ENCODE measurements at places on chromosomes 7 and 10. TPM values are rescaled to one million over a fixed set of nuclear protein-coding genes. Genes with fewer than 3 reads are reported as not detected.

The ADAM22 gene
- 14.0 TPM for total RNA-seq

The AKR1E2 gene
- total RNA-seq, result 2.0 TPM

The CNTNAP2 gene
- not detected for total RNA-seq

The KLF14 gene
- not detected for total RNA-seq

The MACC1 gene
- total RNA-seq, result 48.4 TPM

The GTPBP4 gene
- total RNA-seq, result 62.5 TPM

The ATOH7 gene
- total RNA-seq, result not detected

The VPS37D gene
- total RNA-seq, result 12.4 TPM

The HOXA5 gene
- total RNA-seq, result 0.63 TPM

The KLLN gene
- total RNA-seq, result 0.57 TPM

The BRAF gene
- 45.0 TPM for total RNA-seq

The C1GALT1 gene
- 44.7 TPM for total RNA-seq

The ITIH5 gene
- not detected for total RNA-seq

The IFIT1B gene
- not detected for total RNA-seq

The INA gene
- total RNA-seq, result 20.9 TPM

GRCh38 chr7:20596653-20597052, 18.8 kb upstream of the ABCB5 start:
- no peak for DNase-seq

DNA sequence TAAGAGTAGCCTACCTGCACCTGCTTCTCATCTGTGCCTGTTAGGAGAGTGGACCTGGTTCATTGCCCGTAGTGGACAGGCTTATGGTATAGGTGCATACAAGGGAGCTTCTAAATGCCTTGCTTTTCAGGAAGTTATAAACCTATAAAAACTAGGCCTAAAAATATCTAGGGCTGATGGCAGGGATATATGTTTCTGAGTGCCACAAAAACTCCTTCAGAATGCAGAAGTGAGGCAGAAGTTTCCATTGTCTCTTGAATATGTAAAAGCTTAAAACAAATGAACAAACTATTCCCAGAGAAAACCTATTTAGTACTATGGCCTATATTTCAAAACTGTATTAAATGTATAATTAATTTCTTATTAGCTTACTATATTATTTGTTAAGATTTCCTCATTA, 91.8 kb downstream of the RNLS start:
- DNase-seq, result no peak

DNA sequence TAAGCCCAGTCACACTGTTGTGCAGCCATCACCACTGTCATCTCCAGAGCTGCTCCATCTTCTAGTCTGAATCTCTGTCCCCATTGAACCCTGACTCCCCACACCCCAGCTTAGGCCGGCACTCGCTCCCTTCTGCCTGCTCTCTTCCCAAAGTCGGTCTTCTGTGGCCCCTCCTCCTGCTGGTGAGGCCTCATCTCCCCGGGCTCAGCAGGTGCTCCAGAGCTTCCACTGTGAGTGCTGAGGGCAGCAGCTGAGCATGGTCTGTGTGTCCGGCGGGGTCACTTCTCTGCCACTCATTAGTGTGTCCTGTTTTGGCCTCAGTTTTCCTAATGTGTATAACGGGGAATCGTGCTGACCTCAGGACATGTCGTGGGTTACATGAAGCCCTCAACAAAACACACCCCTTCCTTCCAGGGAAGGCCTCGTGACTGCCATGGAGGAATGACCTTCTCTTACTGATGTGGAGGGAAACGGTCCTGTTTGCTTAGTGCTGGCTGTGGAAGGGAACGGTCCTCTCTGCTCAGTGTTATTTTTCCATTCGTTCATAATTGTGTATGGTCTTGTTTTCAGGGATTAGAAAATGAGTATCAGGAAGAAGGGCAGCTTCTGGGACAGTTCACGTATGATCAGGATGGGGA, 4.3 kb upstream of the GET4 start:
- no peak for DNase-seq

DNA sequence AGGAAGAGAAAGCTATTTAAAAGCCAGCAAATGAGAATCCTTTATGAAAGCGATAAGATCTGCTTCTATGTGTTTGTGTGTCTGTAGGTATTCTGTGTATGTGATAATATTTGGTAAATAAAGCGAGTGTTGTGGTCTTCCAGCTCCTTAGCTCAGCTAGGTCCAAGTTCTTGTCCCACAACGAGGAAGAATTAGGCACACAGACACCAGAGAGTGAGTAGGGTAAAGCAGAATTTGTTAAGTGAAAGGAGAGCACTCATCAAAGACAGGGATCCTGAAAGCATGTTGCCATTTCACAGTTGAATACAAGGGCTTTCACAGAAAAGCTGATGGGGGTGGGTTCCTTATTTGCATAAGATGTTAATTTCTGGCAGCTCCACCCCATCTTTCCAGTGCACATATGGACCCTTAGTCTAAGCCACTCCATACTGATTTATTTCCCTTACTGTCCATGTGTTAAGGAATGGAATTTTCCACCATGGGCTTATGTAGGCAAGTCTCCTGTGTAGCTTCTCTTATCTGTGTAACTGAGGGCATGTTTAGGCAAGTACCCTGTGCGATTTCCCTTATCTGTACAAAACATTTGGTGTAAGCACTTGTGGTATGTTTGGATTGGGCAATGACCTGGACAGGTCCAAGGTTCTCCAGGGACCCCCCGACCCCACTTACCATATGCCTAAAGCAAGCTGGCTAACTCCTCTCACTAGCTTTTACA, 165.9 kb upstream of the VIPR2 start:
- no peak for DNase-seq

DNA sequence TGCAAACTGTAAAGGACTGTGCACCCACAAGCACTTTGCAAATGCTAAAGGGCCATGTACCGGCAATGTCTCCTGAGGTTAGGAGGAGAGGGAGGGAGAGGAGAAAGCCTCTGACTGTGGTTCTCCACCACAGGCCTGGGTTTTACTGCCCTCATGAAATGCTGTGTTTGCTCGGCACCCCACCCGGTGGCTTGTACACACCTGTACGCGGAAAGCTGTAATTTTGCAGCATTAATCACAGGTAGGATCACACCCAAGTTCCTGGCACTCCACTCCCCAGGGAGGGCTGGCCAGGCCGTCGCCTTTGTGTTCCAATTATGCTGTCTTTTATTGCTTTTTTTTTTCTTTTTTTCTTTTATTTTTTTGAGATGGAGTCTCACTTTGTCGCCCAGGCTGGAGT, 78.5 kb upstream of the MYL10 start:
- no peak for DNase-seq

DNA sequence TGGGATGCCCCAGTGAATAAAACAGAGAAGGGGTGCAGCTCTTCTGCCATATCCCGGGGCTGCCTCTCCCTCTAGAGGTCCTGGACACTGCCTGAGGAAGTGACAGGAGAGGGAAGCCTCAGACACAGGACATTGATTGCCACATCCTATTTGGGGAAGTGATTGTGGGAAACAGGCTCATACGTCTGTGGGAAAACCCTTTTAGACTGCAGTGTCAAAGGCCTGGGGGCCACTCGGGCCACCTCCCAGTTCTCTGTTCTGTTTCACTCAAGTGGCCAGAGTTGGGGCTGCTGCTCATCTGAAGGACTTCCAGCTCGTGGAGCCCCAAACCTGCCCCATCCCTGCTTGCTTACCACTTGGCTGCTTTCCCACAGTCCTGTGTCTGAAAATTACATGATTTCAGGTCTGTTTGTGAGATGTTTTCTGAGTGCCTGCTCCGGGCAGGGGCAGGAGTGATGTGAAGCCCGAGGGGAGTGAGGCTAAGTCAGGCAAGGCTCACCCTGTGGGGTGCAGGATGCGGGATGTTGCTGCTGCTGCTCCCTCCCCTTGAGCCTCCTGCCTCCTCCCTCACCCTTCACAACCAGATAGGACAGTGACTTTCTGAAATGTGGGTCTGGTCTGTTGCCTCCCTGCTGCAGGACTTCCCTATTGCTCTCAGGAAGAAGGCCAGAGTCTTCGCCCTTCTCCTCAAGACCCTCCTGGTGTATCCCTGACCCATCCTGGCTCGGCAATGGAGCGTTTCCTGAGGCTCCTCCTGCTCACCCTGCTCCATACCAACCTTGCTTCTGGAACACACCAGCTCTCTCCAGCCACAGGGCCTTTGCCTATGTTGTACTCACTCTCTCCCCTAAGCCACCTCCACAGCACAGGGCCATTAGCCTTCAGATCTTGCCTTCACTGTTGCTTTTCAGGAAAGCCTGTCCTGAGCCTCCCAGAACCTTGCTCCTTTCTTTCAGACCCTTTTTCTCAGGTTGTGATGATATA, 58.4 kb downstream of the NEURL1 start:
- DNase-seq, result no peak

DNA sequence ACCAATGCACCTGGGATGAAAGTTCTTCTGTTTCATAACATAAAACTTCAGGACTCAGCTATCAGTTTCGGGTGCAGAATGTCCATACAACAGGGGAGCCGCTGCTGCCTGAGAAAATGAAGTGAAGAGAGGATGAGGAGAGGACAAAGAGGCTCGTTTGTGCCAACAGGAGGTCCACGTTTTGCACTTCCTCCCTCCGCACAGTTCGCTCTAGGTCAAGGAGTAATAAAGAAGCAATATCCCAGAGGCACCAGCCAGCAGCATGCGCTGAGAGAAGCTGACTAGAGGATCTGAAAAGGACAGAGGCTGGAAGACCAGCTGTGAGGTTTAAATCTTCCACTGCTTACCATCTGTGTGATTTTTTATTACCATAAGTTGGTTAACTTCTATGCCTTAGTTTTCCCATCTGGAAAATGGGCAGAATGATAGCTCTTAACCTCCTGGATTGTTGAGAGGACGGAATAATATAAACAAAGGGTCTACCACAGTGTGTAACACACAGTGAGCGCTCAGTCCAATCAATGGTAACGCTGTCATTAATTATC, 709 bp downstream of the GPAM start:
- no peak for DNase-seq

- no peak for DNase-seq
These were observed 651 bp upstream of the ARPC1A start for GRCh38 chr7:99325001-99325493.

- DNase-seq, result no peak
These were observed 129.1 kb upstream of the BTBD16 start for GRCh38 chr10:122141821-122142640.

- DNase-seq, result no peak
These were observed 5.6 kb upstream of the MTG1 start for GRCh38 chr10:133388236-133388972.

- DNase-seq, result no peak
These were observed 208.7 kb downstream of the EMX2 start for GRCh38 chr10:117751259-117751658.

GRCh38 chr10:107340326-107340725, 175.8 kb upstream of the SORCS1 start:
- no peak for DNase-seq

DNA sequence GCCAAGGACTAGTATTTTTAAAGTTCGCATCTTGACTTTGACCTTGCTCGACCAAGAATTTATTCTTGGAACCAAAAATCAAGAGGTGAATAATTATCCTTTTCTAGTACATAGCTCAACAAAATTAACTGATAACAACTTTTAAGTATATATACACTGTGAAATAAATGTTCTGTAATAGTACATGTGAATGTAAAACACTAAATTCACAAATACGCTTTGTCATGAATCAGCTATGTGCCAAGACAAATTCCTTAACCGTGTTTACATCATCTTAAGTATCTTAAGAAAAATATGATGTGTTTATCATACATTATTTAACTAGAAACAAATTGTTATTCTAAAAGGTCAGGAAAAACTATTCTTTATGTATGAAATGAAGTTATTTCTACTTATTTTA, 83.3 kb downstream of the CUL2 start:
- no peak for DNase-seq

GRCh38 chr7:88545663-88546062, 213.8 kb upstream of the ZNF804B start:
- no peak for DNase-seq

GRCh38 chr7:128121711-128122530, 90.7 kb upstream of the LRRC4 start:
- DNase-seq, result no peak

- no peak for DNase-seq
These were observed 52.9 kb downstream of the NRAP start for GRCh38 chr10:113610631-113611601.

DNA sequence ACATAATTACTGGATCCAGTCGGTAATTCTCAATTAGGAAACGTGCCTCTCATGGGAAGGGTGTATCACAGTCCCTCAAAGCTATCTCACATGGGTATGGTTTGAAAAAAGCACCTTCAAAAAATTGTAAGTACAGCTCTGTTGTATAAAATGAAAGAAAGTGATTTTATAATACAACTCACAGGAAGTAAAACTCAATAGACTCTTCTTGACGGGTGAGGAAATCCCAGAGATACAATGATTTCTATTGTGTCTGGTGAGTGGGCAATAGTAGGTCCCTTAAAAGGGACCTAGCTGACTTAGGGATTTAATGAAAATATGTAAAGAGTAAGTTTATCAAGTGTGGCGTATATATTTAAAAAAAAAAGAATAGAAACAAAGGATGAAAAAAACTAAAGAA, 27.0 kb downstream of the TASOR2 start:
- DNase-seq, result no peak

GRCh38 chr10:68043030-68043429, 32.1 kb downstream of the HERC4 start:
- DNase-seq, result no peak

DNA sequence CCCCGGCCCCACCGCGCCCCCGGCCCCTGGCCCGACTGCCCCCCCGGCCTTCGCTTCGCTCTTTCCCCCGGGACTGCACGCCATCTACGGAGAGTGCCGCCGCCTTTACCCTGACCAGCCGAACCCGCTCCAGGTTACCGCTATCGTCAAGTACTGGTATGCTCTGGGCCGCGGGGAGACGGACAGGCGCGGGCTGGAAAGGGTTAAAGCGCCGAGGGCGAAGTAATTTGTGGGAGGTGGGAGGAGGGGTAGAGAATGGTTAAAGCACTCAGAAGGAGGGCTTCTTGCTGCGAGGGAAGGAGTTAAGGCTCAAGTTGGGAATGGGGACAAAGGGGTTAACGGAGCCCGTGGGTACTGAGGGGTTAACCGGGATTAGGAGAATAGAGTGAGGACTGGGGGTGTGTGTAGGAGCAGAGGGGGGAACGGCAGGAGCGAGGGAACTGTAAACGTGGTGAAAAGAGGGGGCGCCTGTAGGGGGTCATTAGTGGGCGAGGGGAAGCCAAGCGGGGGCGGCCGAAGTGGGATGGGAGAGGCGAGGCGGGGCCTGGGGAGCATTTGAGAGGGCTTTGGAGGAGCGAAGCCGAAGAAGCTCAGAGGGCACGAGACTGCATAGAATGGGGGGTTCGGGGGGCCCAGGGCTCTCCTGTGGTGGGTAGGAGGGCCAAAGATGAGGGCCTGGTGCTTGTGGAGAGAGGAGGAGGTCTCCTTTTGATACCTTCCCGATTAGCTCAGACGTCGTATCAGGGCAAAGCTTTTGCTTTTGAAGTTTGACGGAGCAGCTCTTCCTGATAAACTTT, 605 bp downstream of the SUFU start:
- no peak for DNase-seq

DNA sequence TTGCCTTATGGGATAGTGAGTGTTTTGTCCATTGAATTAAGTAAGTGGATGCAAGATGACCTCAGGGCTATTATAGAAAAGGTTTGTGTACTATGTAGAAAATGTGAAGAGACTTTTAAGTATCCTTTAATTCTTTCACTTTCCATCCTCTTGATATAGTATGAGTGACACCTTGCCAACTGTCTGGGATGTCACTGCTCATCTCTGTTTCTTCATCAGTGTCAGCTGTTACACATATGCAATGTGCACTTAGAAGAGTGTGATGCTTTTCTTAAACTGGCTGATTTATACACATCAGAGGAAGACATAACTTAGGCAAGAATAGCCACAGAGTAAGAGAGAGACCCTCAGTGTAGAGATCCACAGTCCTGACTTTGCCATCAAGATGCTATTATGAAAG, 8.7 kb upstream of the ACTA2 start:
- DNase-seq, result no peak
